NB4 (cell line): ENCODE measurements at places on chromosomes 16 and 17.

- no peak for DNase-seq
These were observed 25.0 kb downstream of the XPO6 start for GRCh38 chr16:28186752-28187151.

DNA sequence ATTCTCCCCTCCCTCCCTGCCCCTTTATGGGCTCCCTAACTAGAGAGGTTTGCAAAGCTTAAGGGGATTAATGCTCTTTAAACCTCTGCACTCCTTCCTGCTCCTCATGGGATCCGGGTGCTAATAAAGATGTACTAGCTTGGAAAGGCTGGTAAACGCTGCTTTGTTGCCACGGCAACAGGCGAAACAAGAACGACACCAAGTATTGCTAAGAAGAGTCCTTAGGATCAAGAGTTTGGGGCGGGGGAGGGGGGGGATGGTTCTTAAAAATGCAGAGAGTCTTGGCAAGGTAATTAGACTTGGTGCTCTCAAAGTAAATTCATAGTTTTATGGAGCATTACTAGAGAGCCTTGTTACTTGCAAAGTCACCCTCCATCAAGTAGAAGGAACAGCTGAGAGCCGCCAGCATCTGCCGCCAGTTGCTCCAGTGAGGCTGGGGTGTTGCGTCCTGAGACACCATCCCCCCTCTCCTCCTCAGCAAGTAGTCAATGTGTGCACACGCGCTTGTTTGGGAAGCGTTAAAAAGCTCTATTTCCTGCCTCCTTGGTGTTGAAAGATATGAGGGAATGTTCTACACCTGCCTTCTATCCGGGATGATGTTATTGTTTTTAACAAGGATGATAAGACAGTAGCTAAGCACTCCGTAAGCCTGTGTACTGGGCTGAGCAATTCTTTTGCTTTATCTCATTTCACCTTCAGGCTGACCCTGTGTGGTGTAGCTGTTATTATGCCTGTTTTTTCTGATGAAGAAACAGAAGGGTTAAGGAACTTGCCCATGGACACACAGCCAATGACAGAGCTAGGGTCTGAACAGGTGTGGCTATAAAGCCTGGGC lies 190.9 kb downstream of the CCDC182 start:
- no peak for DNase-seq

DNA sequence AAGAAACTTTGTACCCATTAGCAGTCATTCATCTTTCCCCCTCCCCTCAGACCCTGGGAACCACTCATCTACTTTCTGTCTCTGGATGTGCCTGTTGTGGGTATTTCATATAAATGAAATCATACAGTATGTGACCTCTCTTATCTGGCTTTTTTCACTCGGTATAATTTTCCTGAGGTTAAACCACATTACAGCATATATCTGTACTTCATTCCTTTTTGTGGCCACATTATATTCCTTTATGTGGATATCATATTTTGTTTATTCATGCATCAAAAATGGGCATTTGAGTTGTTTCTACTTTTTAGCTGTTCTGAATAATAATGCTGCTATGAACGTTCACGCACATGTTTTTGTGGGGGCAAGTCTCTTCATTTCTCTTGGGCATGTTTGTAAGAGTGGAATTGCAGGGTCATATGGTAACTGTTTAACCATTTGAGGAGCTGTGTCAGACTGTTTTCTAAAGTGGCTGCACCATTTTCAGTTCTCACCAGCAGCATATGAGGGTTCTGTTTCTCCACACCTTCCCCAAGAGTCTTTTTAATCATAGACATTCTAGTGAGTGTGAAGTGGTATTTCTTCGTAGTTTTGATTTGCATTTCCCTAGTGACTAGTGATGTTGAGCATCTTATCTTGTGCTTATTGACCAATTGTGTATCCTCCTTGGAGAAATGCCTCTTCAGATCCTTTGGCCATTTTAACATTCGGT lies 3.8 kb downstream of the SNX29 start:
- DNase-seq = no peak

- DNase-seq = no peak
These were observed 2.8 kb downstream of the EMP2 start for GRCh38 chr16:10577305-10578202.

GRCh38 chr16:10040136-10041080 lies 141.8 kb downstream of the GRIN2A start:
- DNase-seq = no peak

DNA sequence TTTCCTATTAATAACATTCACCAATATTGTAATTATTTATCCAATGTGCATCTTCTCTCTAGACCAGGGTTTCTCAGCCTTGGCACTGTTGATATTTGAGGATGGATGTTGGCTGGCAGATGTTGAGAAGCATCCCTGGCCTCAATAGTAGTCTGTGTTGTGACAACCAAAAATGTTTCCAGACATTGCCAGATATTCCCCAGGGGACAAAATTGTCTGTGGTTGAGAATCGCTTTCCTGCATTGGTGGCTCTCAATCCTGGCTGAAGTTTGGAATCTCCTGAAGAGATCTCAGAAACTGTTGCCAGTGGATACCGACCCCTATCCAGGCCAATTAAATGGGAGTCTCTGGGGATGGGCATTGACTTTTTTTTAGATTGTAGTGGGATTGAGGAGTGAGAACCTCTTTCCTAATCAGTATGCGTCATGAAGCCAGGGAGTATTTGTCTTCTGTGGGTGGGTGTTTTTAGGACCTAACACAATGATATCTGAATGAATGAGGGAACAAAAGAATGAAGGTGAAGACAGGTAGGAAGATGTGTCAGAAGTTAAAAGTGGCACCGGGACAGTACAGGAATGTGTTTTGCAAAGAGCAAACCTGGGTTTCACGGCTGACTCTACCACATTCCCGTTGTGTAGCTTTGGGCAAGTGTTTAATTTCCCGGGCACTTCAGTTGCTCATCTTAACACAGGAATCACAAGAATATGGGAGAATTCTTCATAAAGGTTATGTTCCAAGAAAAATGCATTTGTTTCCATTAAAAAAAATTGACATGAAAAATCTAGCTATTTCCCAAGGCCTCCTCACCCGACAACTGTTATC lies 24.3 kb downstream of the HSD17B2 start:
- DNase-seq = no peak

- DNase-seq = no peak
These were observed 27.8 kb downstream of the ACSM1 start for GRCh38 chr16:20669679-20670078.

GRCh38 chr16:7791028-7791590 lies 458.5 kb downstream of the RBFOX1 start:
- DNase-seq = no peak

DNA sequence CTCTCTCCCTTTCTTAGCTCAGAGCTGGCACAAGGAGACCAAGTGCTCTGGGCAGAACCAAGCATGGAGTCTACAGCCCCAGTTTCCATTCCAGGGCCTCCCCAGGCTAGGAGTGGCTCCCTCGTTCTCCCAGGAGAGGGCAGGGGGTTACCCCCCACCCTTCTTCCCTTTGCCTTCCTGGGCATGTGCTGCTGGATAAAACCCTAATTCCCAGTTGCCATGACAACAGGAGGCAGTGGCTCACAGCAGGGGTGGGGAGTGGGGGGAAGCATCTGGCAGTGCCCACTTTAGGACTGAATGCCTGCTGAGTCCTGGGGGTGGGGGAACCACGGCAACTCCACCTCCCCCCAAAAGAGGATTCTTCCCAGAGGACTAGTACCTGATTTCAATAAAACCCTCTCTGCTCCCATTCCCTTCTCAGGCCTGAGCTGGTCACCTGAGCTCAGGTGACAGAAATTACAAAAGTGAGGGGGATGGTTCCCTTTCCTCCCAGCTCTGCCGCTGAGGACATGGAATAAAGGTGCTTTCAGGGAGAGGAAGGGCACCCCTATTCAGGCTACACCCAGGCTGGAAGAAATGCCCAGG lies 1.8 kb downstream of the MPP2 start:
- no peak for DNase-seq

DNA sequence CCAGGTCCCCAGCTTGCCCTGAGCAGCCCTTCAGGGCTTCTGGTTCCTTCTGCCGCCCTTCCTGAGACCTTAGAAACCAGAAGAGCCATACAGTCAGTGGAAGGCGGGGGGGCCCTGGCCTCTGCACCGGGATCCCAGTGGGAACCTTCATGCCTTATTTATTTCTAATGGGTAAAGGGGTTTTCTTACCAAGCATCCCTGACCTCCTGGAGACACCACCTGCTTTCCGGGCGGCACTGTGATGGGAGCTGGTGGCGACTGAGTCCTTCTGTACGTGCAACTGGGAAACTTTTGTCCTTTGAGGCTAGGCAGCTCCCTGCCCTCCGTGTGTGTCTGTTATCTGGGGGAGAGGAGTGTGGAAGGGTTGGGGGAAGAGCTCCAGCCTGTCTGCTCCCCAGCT lies 7.2 kb upstream of the MRPL58 start:
- no peak for DNase-seq
